ENCODE measurements at places on chromosomes 11 and 22.

DNA sequence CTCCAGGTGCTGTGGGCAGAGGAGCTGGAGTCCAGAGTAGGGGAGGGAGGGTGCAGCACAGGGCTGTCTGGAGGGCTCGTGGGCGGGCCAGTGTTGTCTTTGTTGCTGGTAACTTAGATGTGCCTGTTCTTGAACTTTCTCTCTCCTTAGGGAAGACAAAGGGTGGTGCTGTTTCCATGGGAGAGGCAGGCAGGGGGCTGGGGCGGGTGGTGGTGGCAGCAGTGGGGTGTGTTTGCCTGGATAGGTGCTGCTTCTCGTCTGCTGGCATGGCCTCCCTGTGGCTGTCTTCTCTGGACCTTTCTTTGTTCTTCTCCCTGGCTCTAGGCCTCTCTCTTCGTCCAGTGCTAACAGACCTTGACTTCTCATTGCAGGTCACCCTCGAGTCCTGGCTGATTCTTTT lies 8.5 kb downstream of the SIDT2 start:
- DNase-seq, result no peak

DNA sequence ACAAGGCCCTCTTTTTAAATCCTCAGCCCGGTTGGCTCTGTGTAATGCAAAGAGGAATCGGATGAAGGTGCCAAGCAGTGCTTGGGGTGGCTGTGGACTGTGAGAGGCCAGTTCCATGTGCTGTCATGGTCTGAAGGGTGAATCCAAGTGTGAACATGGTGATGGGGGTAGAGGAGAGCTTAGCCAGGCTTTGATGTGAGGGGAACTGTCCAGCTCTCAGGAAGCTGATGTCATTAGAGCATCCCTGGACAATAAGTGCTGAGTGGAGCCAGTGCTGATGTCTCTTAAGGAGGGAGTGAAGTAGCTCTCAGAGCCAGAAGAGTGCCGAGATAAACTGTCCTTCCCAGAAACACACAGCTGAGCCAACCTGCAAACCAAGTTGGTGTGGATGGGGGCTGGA lies 53.6 kb downstream of the NAV2 start:
- no peak for DNase-seq

GRCh38 chr11:29159552-29160465 lies 857.0 kb downstream of the KCNA4 start:
- peak; percentile 23 for DNase-seq

DNA sequence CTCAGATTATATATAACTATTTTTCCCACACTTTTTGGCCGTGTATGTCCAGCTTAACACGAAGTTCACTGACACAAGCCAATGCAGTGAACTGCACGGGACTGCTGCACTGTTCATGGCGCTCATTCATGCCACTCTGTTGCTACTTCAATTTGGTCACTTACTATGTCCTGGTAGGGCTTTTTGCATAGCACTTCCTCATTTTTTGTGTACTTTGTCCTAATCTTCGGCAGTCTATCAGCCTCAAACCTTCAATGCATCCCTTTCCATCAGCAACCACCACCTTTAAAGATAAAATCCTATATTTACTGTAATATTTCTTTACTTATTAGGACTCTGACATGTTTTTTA lies 18.7 kb upstream of the ARHGAP32 start:
- no peak for DNase-seq

DNA sequence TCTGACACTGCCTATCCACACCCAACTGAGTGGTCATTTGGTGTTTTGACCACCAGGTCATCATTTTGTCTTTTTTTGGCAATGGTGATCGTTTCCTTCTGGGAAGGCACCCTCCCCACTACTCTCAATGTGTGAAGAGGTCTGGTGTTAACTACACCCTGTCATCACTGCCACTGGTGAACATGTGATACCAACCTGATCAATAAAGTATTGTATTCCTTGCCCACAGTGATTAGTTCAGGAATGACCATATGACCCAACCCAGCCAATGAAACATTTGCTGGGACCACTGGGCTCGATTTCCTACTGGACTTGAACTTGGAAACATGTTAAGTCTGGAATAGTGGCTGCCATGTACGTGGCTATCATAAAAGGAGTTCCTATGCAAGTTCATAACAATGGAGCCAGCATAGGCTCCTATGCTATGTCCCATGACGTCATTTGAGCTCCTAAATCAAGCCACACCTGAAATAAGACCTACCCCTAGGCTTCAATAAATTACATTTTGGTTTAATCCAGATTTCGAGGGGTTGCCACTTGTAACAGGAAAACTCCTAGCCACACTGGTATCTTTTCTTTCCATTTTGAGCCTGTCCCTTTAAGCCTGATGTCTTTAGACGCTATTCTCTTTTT lies 51.1 kb downstream of the CHST1 start:
- DNase-seq, result no peak

- DNase-seq, result no peak
Observed at GRCh38 chr11:118706546-118706825, 27.0 kb upstream of the TREH start.

DNA sequence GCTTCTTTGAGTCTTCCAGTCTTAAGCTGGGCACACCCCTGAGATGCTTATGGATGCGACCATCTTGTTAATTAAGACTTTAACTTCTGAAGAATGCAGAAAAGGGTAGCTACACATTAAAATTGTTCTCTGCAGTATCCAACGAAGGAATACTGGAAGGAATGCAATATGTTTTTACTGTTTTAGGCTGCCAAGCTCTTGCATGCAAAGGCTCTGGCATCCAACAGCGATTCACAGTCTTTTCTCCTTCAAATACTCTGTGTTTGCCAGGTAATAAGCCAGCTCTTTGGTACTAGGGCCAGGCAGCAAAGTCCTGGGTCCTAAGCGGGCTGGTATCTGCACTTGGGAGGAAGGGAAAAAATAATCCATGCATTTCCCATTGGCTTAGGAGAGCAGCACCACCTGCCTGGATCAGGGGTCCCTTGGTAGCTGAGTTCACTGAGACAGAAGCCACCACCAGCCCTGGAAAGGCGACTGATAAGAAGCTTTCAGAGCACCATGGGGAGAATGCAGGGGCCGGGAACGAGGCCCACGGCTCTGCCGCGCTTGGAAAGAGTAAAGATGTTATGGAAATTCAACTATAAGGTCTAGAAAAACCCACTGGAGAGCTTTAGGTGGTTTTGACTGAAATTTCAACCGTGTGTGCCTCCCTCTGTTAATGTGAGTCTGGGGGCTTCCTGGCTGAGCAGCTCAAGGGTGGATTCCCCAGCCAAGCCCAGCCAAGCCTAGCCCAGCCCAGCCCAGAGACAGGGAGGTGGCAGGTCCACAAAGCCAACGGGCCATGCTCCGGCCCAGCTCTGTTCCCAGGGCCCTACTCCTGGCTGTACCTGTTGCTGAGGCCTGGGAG lies 67.0 kb upstream of the CCND1 start:
- DNase-seq, result no peak

DNA sequence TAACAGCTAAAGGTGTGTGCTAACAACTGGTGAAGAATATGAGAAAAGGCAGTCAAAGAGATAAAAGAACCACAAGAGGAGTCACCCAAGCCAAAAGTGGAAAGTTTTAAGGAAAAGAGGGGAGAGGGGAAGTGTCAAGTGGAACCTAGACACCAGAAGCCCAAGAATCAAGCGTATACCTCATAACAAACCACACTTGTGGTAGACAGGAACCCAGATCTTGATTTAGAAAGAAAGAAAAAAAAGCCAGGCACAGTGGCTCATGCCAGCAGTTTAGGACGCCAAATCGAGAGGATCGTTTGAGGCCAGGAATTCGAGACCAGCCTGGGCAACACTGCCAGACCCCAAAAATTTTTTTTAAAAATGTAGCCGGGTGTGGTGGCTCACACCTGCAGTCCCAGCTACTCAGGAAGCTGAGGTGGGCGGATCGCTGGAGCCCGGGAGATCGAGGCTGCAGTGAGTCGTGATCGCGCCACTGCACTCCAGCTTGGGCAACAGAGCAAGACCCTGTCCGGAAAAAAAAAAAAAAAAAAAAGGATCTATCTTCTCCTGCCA lies 877 bp downstream of the SLC25A17 start:
- DNase-seq, result no peak

GRCh38 chr22:47180796-47181195 lies 418.3 kb downstream of the TBC1D22A start:
- DNase-seq, result no peak

DNA sequence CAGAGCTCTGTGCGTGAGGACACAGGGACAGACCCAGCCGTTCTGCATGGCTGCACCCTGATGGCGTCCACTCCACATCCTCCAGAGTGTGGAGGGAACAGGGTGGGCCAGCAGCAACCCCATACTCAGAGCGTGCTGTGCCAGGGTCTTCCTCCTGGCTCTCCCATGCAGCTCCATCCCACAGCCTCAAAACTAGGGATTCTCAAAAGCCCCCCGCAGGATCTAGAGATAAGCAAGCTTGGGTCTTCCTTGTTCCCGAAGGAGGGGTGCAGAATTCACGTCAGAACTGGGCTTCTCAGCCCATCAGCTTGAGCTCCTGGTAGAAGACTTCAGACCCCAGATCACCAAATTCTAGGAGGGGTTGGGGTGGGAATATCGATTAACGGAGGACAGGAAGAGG lies 858.8 kb downstream of the TBC1D22A start:
- no peak for DNase-seq

- DNase-seq, result no peak
Observed at GRCh38 chr11:112534208-112534607, 273.5 kb upstream of the PLET1 start.

DNA sequence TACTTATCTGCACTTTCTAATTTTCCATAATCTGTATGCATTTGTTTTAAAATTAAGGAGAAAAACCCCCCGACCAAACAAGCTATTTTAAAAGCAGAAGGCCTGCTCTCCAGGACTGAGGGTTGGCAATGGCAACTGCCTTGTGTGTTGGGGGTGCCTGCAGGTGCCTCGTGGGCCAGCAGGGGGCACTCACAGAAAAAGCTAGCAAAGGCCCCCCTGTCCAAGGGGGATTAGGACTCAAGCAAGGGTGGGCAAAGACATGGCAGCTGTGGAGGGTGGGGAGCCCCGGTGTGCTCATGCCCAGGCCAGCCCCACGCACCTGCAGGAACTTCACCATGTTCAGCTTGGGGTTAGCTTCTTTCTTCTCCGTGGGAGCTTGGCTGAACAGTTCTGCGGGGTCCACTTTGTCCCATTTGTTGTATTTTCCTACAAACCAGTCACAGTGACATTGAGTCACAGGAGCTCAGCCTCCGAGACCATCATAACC lies 10.3 kb downstream of the TOP3B start:
- no peak for DNase-seq

GRCh38 chr22:17436382-17436980 lies 67.2 kb downstream of the CECR2 start:
- DNase-seq, result peak; percentile 16

- DNase-seq, result no peak
Observed at GRCh38 chr11:60987577-60988277, 16.2 kb downstream of the CD6 start.

GRCh38 chr11:17547051-17547577 lies at the start of gene OTOG:
Gene OTOG (plus strand): TSS chr11:17547259. CDS start chr11:17547373, 114 bp downstream.
- no peak for DNase-seq

DNA sequence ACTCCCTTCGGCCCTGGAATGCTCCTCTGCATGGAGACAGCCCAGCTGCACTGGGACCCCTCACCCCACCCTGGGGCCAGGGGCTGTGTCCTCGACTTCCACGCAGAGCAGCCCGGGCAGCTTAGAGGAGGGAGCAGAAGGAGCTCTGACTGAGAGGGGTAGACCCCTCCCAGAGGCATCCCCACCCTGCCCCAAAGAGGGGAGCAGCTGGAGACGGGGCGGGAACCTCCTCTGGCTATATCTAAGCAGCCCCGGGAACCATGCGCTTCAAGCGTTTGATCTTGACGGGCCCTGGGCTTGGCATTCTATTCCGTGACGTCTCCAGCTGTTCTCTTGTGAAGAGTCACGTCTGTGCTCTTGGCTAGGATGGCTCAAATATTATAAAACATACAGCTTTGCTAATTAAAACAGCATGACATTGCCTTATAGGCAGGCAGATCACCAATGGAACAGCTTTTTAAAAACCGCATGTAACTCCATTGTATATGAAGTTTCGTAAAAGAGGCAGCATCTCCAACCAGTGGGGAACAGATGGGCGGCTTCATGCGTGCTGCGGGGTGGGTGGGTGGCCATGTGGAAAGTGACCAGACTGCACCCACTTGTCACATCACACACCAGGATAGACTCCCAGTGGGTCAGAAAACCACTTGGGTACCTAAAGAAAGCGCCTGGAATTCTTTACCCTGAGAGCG lies 7.7 kb downstream of the KCNQ1 start:
- DNase-seq, result no peak

DNA sequence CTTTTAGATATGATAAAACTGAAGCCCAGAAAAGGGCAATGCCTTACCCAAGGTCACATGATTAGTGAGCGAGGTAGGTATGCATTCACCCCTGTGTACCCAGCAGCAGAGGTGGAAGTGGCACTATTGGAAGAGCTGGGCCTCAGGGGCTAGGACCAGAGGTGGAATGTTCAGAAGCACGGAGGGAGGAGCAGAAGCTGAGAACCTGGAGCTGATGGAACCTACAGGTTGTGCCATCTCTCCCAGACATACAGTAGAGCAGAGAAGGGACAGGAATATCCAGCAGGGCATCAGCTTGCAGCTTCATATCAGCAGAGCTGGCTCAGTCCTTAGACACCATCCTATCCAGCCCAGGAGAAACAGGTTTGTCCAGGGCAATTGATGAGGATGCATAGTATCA lies 14.6 kb upstream of the FCHSD2 start:
- DNase-seq, result no peak

DNA sequence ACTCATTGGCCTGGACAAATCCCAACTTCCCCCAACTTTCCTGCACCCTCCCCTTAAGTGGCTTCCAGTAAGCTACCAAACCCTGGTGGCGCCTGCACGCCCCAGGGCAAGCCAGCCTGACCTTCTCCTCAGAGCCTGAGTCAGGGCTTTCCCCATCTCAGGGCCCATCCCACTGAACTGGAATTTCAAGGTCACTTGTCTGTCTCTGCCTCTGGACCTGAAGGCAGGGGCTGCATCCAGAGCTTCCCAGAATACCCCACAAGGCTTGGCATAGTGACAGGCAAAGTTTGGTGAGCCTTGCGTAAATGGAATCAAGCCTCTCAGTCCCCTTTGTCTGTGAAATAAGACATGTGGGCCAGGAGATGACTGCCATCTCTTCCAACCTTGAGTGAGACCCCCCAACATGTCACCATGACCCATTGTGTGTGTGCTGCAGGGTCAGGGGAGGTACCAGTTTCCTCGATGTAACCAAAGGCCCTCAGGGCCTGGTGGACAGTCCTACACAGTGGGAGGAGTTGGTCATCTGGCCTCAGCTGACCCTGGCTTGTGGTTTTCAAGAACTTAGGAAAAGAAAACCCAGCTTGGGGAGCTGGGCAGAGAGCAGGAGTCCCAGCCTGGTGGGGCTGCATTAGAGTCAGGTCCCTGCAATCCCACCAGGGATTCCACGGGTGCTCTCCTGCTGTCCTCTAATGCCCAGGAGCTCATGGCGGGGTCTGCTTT lies 8.9 kb downstream of the ALX4 start:
- no peak for DNase-seq

GRCh38 chr11:123525511-123525918 lies 95.4 kb downstream of the GRAMD1B start:
- no peak for DNase-seq

- peak; percentile 15 for DNase-seq
Observed at GRCh38 chr11:112588252-112588694, 327.6 kb upstream of the PLET1 start.
